NCI-H2081 treated with DMSO at 0.1 percent for 48 hours (cell line): ENCODE measurements at places on chromosomes 6 and 20.

DNA sequence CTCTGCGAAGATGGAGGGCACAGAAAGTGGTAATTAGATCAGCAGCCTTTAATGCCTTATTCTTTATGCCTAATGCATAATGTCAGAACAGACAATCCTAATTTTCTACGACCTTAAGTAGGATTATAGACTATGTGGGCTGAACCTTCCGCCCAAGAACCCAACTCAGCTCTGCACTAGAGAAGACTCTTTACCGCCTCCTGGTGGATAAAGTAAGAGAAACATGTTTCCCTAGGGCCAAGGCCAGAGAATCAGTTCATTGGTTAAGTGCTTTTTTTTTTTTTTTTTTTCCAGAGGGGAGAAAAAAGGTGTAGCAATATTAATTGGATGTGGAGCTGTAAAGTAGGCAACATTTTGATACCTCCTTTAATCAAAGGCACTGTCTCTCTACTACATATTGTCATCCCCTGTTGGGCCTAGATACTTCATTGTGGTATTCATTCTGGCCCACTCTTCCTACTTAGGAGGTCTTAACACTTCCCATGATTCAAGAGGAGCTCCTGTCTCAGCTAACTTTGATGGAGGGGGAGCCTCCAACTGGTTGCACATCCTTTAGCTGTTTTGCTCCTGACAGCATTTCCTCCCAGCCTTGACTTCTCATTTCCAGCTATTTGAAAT is 124.9 kb upstream of the NRN1 start:
- no peak for DNase-seq

DNA sequence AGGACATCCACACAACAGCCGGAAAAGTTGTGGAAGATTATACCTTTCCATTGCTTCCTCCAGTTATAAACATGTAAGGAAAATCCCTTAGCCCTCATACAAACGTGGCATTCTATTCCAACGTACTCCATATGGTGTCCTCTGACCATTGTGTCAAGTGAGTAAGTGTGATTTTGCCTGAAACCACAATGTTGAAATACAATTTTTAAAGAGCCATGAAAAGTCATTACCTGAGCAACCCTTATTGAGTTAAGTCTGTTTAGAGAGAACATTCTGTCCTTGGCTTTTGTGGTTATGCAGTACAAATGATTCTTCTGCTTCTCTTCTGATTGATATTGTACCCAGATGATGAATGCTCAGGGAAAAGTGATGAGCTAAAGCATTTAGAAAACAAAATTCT is 530.1 kb downstream of the HAO1 start:
- DNase-seq: no peak

DNA sequence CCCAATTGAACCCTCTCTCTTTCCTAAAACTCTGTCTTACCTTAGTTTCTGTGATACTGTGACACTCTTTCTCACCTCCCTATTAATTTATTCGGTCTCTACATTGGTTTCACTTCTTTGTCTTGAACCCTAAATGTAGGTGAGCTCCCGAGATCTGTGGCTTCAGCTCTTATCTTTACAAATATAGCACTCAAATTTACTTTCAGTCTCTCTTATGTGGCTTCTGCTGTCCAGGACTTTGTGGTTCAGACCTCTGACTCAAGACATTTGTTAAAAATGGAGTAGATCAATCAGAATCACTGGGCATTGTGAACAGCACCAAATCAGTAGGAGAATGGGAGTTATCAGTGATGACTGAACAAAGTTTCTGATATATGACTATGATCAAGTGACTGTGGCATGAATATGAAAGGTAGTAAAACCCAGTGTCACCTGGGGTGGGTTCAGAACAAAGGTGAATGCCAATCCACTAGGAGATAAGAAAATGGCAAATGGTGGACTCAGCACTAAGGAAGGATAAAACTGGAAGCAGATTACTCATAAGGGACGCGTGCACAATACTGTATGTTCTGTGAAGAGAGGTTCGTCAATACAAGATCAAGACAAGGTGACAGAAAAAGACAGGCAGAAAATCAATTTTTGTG is 27.2 kb downstream of the IL17F start:
- DNase-seq: no peak

DNA sequence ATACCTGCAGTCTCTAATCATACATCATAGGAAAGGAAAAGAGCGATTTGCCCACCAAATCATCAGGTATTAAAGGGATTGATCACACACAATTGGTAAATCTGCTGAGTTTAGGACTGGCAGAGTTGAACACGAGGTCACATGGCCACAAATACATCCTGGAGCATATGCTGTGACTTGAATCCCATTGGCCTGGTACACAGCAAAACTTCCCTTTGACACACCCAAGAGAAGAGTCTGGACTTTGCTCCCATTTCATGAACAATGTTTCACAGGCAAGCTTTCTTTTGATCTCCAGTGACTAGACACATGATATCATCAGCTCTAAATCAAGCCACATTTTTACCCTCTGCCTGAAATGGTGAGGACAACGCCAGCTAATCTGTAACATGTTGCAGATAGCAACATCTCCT is 117.9 kb downstream of the ISM1 start:
- DNase-seq: no peak

- no peak for DNase-seq
These were observed 7.8 kb upstream of the MRPS18A start for GRCh38 chr6:43695215-43695966.

DNA sequence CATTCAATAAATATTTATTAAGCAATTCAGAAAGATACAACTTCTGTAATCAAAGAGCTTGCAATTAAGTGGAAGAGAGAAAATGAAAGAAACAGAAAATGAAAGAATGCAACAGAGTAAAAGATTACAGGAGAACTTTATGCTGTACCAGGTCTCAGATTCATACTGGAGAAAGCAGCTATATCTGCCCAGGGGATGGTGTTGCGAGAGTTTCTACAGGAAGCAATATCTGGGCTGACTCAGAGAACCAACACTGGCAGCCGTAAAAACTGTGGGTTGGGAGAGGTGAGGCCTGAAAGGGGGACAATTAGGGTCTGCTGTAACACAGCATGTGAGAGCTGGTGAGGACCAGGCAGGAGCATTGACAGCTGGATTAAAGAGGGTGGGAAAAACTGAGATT is 256.7 kb upstream of the TCF21 start:
- no peak for DNase-seq

DNA sequence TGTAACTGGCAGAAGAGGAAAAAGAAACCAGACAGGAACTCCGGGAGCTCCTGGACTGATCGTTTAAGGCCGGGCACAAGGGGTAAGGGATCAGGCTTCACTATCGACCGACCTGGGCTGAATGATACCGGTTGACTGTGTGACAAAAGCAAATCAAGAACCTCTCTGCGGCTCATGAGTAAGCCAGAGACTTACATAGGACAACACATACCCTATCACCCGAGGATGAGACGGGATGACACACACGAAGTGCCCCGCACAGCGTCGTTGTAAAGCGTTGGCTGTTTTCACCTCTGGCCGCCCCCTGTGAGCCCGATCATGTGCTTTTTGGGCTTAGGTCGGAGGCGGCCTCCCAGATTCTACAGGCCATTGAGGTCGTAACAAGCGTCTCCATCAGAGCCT is 695 bp upstream of the TGIF2 start:
- no peak for DNase-seq

DNA sequence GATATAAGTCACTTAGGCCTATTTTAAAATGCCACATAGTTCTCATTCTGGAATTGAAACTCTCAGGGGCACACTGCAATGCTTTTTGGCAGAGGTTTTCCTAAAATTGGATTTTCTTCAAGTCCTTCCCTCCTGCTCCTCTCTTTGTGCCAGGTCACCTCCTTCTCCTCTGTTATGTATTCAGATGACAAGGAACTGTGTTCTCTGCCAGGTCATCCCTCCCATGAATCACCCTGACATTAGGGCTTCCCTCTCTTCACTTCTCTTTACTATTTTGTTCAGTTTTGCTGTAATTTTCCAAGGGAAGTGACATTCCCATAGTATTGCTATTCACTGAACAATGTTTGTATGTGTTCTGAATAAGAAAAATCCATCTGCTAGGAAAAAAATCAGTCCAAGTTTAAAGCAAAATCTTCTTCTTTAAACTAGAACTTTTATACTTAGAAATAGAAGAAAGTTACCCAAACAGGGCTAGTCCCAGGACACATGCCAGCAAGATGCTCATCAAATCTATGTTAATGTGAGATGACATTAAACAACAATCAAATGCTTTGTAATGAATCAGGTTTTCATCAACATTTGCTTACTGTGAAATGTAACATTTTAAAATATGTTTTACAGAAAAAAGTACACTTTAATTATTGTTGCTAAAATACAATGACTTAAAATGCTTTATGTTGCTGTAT is 461.1 kb downstream of the MMUT start:
- DNase-seq: no peak

GRCh38 chr6:111845441-111845871 is 27.8 kb downstream of the FYN start:
- DNase-seq: no peak

DNA sequence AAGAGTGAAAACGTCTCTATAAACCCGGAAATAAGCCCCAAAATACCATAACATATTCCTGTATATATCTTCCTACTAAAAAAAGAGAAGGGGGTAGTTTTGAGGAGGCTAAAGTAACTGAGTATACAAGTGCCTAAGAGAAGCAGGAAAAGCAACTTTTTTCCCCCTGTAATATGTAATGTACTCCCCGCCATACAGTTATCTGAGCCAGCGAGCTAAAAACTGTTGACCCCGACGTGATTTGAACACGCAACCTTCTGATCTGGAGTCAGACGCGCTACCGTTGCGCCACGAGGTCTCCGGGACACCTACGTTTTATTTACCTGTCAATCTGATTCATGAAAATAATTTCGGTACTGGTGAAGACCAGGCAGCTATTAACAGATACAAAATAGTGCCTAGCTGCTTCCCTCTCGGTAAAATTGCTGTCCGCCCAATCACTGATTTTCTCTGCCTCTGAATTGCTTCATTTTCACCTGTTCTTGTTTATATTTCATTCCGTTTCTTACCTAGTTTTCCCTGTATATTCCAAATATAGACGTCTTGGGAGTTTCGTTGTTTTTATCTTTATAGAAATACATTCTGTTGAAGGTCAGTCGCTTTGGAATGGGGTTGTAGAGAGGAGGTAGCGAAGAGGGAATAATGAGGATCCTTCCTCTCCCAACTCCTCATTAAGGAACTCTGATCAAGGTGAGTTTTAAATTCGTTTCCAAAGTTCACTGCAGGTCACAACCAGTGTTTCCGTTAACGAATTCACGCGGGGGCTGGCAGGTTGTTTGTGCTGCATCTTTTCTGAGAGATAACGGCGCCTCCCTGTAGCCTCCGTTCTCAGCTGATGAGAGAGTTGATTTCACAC is 33.6 kb upstream of the BTN3A2 start:
- DNase-seq: peak; percentile 17

DNA sequence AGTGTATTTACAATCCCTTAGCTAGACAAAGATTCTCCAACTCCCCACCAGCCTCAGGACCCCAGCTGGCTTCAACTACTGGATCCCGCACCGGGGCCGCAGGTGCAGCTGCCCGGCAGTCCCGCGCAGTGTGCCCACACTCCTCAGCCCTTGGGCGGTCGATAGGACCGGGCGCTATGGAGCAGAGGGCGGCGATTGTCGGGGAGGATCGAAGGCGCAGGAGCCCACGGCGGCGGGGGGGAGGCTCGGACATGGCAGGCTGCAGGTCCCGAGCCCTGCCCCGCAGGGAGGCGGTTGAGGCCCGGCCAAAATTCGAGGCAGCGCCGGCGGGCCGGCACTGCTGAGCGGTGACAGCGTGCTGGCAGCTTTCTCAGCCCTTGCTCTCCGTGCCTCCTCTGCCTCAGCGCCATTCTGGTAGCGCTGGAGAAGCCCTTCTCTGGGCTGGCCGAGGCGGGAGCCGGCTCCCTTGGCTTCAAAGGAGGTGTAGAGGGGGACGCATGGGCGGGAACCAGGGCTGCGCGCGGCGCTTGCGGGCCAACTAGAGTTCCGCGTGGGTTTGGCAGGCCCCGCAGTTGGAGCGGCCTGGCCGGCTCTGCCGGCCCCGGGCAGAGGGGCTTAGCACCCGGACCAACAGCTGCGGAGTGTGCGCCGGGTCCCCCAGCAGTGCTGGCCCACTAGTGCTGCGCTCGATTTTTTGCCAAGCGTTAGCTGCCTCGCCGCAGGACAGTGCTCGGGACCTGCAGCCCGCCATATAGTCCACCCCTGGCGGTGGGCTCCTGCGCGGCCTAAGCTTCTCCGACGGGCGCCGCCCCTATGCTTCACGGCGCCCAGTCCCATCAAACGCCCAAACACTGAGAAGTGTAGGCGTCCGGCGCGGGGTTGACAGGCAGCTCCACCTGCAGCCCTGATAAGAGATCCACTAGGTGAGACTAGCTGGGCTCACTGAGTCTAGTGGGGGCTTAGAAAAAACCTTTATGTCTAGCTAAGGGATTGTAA is 32.4 kb upstream of the KIF13A start:
- DNase-seq: no peak

- DNase-seq: no peak
These were observed 26.5 kb downstream of the FYN start for GRCh38 chr6:111846492-111847409.

DNA sequence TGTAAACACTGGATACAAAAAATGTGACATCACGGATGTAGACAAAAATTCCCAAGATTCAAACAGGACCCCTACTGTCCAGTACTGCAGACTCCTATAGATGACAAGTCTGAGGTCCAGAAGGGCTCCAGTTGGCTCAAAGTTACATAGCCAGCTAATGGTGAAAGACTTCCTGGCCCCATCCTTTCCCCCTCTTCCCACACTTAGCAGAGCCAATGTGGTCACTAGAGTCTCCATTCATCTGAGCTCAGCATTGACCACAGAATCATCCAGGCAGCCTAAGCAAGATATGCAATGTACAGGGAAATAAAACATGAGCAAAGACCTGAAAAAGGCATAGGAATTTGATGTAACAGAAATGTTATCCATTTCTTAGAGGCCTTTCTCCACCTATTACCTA is 180.5 kb downstream of the ADAT2 start:
- DNase-seq: no peak

GRCh38 chr20:25376886-25377285 is 13.7 kb downstream of the ABHD12 start:
- no peak for DNase-seq

DNA sequence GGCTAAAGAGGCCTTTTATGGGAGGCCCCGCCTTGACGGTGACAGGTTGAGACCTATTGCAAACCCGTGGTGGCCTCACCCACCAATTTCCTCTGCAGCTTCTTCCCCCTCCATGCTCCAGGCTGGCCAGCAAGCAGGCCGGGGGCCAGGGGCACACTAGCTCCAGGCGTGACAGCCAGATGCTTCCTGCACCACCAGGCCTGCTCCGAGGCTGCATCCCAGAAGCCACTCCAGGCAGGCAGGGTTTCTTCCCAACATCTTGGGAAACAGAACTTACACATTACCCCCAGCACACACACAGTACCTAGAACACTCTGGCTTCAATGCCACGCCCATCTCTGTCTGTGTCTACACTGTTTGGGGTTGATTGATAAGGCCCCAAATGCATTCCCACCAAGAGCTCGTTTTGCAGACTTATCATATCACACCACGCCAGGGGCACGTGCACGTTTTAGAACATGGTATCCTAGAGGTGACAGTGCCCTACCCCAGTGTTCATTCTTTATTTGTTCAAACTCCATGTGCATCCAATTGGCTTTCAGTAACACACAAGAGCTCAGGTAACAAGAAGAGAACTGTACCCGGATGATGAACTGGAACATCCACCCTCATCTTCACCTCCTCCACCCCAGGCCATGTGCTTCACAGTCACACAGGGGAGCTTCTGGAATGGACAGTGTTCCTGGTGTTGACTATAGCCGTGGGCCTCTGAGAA is 221.4 kb upstream of the RREB1 start:
- DNase-seq: no peak

GRCh38 chr6:1502041-1502440 is 107.7 kb upstream of the FOXC1 start:
- no peak for DNase-seq
